ENCODE measurements at places on chromosomes 2 and 18. TPM values are rescaled to one million over a fixed set of nuclear protein-coding genes. Genes with fewer than 3 reads are reported as not detected.

GRCh38 chr2:127453392-127454171 is 35.4 kb downstream of the PROC start:
- H3K4me3 ChIP-seq, result no peak overlapping the region
- peaks cover under 1% of the 10 kb centered on the region for H3K27me3 ChIP-seq
- peak overlapping the region; percentile 43 for H3K27ac ChIP-seq
- DNase-seq, result no peak
- H3K4me1 ChIP-seq, result peaks cover 4% of the 10 kb centered on the region
- H3K36me3 ChIP-seq, result no peaks in the 10 kb centered on the region

DNA sequence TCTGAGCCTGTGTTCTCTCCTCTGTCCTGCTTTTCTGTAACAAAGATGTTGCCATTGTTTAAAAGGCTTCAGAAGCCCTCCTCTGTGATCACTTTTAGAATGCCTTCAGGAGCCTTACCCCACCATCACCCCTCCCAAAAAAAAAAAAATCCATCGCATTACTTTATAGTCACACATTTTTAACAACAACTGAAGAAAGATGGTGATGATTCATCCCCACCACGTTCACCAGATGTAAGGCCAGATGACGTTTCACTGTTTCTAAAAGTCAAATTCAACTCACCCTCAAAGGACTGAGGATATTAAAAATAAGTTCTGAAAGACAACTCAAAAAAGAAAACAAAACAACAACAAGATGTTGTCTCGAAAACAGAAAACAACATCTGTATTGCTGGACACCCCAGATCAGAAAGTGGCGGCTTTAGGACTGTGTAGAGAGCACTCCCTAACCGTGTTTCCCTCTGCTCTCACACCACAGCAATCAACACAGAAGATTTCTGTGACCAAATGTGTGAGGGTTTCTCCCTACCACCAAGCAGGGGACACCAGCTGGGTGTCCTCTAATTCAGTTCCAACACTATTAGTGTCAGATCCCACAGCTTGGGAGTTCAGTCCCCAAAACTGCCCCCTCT is 61.9 kb upstream of the CREB1 start:
- no peaks in the 10 kb centered on the region for H3K36me3 ChIP-seq
- H3K27ac ChIP-seq, result no peak overlapping the region
- no peak overlapping the region for H3K4me3 ChIP-seq

Gene KLHL30
- total RNA-seq, result not detected

DNA sequence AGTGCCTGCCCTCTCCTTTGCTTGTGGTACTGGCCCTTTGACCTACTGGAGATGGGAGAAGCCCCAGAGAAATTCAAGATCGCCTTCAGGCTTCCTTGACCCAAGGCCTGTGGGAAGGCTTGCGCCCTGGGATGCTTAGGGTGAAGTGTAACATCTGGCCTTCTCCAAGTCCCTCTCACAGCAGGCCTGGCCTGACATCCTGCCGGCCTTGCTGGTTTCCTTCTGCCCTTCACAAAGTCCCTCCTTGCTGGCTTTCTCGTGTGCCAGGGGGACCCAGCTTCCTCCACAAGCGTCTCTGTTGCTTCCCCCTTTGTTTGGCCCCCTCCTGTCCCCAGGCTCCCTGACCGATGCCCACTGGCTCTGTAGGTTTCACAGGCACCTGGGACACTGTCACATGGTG is 26.4 kb downstream of the TCF7L1 start:
- H3K36me3 ChIP-seq, result no peaks in the 10 kb centered on the region
- no peak overlapping the region for H3K4me3 ChIP-seq
- H3K27me3 ChIP-seq, result peaks cover 6% of the 10 kb centered on the region
- H3K27ac ChIP-seq, result no peak overlapping the region
- H3K4me1 ChIP-seq, result no peaks in the 10 kb centered on the region
- no peak for DNase-seq

GRCh38 chr18:48986851-48987761 is 36.3 kb upstream of the SMAD7 start:
- H3K4me1 ChIP-seq, result peaks cover 9% of the 10 kb centered on the region
- H3K27me3 ChIP-seq, result peaks cover 14% of the 10 kb centered on the region
- H3K4me3 ChIP-seq, result no peak overlapping the region
- DNase-seq, result no peak

GRCh38 chr2:33521791-33522281 is 45.4 kb downstream of the RASGRP3 start:
- peaks cover 10% of the 10 kb centered on the region for H3K4me1 ChIP-seq
- H3K27ac ChIP-seq, result no peak overlapping the region
- H3K27me3 ChIP-seq, result no peaks in the 10 kb centered on the region
- no peak overlapping the region for H3K4me3 ChIP-seq
- DNase-seq, result no peak
- peaks cover 22% of the 10 kb centered on the region for H3K36me3 ChIP-seq

- H3K36me3 ChIP-seq, result no peaks in the 10 kb centered on the region
- no peak overlapping the region for H3K27ac ChIP-seq
- H3K4me1 ChIP-seq, result no peaks in the 10 kb centered on the region
- DNase-seq, result no peak
- H3K27me3 ChIP-seq, result no peaks in the 10 kb centered on the region
- no peak overlapping the region for H3K4me3 ChIP-seq
Measured at GRCh38 chr18:25538175-25538922, 186.4 kb upstream of the ZNF521 start.

DNA sequence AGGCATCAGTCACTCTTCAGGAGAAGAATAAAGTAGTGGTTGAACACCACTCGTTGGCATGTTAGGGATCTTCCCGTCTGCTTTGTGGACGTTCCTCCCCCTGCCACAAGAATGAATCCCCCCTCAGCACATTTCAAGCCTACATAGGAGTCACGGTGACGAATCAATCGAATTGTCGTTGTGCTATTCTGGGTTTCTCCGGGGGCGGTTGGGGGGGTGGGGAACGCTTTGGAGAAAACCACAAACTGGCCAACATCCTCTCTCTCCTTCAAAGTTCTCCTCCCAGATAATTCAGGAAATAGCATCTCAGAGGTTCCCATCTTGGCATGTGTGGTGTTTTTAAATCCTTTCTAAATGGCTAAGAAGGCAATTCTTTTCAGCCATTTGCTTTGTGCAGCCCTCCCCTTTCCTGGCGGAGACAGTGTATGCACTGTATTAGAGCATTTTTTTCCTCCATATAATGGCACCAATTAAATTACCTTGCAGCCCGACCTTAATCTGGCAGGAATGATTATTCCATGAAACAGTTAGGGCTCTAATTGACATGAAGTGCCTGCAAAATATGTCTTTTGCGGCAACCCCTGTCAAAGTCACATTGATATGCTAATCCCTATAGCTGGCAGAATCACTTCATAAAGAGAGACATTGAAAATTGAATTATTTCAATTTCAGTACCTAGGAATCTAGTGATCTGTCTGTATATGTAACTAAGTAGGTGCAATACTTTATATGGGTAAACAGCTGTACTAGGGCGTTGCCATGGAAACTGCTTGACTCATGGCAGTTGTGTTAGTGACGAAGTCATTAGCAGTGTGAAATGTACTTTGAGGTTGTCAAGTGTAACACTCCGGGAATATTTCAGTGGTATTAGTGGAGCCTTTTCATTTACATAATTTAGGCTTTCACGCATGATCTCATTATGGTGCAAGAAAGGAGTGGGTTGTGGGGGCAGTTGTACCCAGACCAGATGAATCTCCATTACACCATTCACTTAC is 323.4 kb upstream of the SLC14A2 start:
- no peak overlapping the region for H3K27ac ChIP-seq
- no peaks in the 10 kb centered on the region for H3K4me1 ChIP-seq
- no peak for DNase-seq
- no peak overlapping the region for H3K4me3 ChIP-seq

Gene SLC9A4
- total RNA-seq, result 0.10 TPM

- no peak for DNase-seq
- no peak overlapping the region for H3K4me3 ChIP-seq
- no peaks in the 10 kb centered on the region for H3K4me1 ChIP-seq
- H3K27ac ChIP-seq, result no peak overlapping the region
Measured at GRCh38 chr2:183812091-183812490, 687.8 kb downstream of the NUP35 start.

Gene GULP1
- not detected for total RNA-seq

- H3K27ac ChIP-seq, result no peak overlapping the region
- no peaks in the 10 kb centered on the region for H3K4me1 ChIP-seq
- no peak overlapping the region for H3K4me3 ChIP-seq
- no peak for DNase-seq
Measured at GRCh38 chr2:43326101-43326825, 99.9 kb upstream of the ZFP36L2 start.

Gene TRAK2
- 54.9 TPM for total RNA-seq

GRCh38 chr2:163554864-163555263 is 180.9 kb downstream of the FIGN start:
- no peaks in the 10 kb centered on the region for H3K36me3 ChIP-seq
- H3K27ac ChIP-seq, result no peak overlapping the region

DNA sequence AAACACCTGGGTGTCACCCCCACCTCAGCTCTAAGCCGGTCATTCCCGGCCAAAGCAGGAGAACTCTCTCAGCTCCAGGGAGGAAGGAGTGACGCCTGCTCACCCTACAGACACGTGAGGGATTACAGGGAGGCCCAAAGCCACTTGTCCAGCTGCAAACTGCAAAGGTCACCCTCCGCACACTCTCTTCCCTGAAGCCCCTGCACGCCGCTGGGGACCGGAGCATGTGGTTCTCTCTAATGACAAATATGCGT is 108.0 kb upstream of the ID2 start:
- no peak for DNase-seq
- H3K27me3 ChIP-seq, result peaks cover 7% of the 10 kb centered on the region
- no peaks in the 10 kb centered on the region for H3K36me3 ChIP-seq
- no peak overlapping the region for H3K4me3 ChIP-seq

Gene UGT1A1
- total RNA-seq, result not detected

DNA sequence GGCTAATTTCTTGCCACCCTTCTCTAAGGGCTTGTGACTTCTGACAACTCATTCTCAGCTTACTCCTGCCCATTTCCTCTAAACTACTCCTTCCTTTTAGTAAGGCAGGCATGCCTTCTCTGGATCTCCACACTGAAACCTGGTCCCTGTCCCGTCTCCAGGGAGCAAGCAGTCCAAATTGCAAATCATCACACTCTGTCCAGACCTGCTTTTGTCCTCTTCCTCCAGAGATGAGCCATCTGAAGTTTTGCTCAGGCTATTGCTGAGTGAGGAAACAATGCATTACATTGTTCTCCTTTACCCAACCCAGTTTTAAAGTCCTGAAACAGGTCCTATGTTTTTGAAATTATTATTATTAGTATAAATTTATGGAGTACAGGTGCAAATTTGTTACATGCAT is 57.3 kb downstream of the ARHGAP25 start:
- no peaks in the 10 kb centered on the region for H3K27me3 ChIP-seq
- H3K36me3 ChIP-seq, result peaks cover 67% of the 10 kb centered on the region
- H3K27ac ChIP-seq, result no peak overlapping the region

GRCh38 chr2:105490204-105490603 is 91.4 kb upstream of the FHL2 start:
- H3K36me3 ChIP-seq, result no peaks in the 10 kb centered on the region
- H3K4me1 ChIP-seq, result no peaks in the 10 kb centered on the region
- H3K27ac ChIP-seq, result no peak overlapping the region
- peaks cover 15% of the 10 kb centered on the region for H3K27me3 ChIP-seq

Gene SPP2
- total RNA-seq, result not detected

Gene LMAN1
- 52.8 TPM for total RNA-seq

DNA sequence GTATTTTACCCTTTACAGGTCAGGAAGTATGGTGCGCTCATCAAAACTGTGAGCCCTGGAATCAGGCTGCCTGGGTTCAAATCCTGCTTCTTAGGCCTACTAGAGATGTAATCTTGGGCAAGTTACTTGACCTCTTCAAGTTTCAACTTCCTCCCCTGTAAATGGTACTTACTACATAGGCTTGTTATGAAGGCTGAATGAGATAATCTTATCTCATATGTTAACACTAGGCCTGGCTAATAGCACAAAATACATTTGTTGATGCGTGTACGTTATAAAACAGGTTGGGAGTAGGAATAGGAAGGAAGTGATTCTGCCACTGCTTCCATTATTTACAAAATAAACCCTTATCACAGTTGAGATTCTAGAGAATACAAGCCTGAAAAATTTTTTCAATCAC is 1.7 kb upstream of the RFTN2 start:
- no peak overlapping the region for H3K27ac ChIP-seq
- DNase-seq, result no peak
- no peaks in the 10 kb centered on the region for H3K36me3 ChIP-seq

Gene ST8SIA3
- total RNA-seq, result not detected

Gene DLGAP1
- not detected for total RNA-seq

Gene TEX44
- not detected for total RNA-seq

- H3K27me3 ChIP-seq, result no peaks in the 10 kb centered on the region
- H3K4me3 ChIP-seq, result no peak overlapping the region
- no peaks in the 10 kb centered on the region for H3K4me1 ChIP-seq
- H3K27ac ChIP-seq, result no peak overlapping the region
- no peaks in the 10 kb centered on the region for H3K36me3 ChIP-seq
Measured at GRCh38 chr2:76448956-76449355, 738.2 kb upstream of the GCFC2 start.

GRCh38 chr2:14826518-14826917 is 194.0 kb downstream of the LRATD1 start:
- no peak for DNase-seq
- H3K27me3 ChIP-seq, result no peaks in the 10 kb centered on the region
- H3K4me3 ChIP-seq, result no peak overlapping the region
- H3K27ac ChIP-seq, result no peak overlapping the region
- H3K36me3 ChIP-seq, result no peaks in the 10 kb centered on the region

DNA sequence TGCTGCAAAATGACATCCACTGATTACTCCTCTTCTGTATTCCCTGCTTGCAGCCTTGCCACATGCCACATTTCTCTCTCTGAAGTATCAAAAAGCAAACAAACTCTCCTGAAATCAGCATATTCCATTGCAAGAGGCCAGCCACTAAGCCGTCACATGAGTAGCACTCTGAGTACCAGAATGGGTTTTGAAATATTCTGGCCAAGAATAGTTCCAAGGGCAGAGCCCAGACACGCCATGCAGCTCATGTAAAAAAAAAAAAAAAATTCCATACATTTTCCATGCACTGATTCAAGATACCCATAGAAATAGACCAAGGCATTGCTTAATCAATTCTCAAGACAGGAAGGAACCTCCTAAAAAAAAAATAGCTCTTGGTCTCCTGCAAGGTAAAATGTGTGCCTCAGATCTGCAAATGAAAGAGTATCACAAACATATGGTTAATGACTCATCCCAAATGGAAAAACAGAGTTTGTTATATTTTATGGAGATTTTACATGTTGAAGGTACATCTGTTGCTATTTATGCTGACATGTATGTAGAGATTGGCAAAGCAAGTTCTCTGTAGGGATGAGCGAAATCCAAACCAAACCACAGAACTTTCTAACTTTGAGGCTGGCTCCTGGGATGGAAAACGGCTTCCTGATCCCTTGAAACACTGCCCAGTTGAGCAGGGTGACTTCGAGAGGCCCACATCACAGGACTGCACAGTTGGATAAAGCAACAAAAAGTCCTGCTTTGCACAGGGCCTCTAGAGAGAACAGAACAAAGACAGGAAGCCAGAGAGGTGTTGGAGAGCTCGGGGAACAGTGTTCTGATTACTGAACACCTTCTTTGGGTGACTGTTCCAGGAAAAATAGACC is 346.2 kb downstream of the ZNF521 start:
- H3K4me1 ChIP-seq, result peaks cover 13% of the 10 kb centered on the region
- no peaks in the 10 kb centered on the region for H3K27me3 ChIP-seq
- no peaks in the 10 kb centered on the region for H3K36me3 ChIP-seq
- H3K4me3 ChIP-seq, result no peak overlapping the region
- no peak for DNase-seq

- no peaks in the 10 kb centered on the region for H3K36me3 ChIP-seq
- H3K4me3 ChIP-seq, result no peak overlapping the region
- no peak overlapping the region for H3K27ac ChIP-seq
- DNase-seq, result no peak
Measured at GRCh38 chr2:222813177-222813843, 47.5 kb upstream of the ACSL3 start.
